Stimulated activated CD4-positive, alpha-beta T cell treated with anti-CD3 and anti-CD28 coated beads, TNF-alpha, amount 100 ng/mL, for 24 hours (primary cell): ENCODE measurements at places on chromosomes 6 and 20.

GRCh38 chr6:121600389-121601168 lies 165.1 kb downstream of the GJA1 start:
- no peak for DNase-seq

DNA sequence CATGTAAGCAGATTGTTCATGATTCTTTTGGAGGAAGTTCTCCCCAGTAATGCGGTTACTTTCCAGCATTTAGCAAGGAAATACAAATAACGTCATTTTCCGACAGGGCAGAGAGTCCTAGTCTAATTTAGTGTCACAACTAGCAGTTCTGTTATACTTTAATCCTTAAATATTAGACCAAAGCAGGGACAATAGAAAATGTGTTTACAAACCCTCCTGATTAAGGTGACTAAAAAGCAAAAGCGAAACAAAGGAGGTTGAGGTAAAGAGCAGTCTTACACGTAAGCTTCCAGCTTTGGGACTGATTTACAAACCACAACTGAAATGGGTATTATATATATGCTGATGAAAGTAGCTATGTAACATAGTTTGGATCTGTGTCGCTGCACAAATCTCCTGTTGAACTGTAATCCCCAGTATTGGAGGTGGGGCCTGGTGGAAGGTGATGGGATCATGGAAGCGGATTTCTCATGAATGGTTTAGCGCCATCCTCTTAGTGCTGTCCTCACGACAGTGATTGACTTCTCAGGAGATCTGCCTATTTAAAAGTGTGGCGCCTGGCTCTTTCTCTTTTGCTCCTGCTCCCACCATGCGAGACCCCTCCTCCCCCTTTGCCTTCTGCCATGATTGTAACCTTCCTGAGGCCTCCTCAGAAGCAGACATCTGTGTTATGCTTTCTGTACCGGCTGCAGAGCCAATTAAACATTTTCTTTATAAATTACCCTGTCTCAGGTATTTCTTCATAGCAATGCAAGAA lies 81.9 kb downstream of the PLCB1 start:
- DNase-seq = no peak

DNA sequence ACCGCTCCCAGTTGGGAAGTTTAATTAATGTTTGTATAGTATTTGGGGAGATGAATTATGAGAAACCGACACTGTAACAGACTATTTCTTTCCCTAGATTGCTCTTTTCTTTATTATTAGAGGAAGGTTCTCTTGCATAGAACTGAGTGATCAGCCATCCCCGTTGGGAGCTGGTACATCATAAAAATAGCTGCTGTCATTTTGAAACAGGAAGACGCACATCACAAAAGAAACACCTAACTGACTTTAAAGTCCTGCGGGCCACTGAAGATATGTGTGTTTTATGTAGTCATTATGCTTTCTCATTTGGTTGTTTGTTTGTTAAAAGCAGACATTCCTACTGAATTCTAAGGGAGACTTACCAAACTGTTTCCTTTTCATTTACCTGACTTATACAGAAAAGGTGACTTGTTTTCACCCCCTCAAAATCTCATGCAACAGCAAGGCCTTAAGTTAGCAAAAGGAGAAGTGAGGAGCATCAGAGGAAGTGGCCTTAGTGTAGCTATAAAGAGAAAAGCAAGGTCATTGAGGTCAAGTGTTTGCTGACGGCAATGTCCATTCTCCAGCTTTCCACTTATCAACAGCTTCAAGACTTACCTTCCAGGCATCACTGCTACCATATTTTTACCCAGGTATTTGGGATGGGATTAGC lies 91.0 kb downstream of the PKHD1 start:
- no peak for DNase-seq

GRCh38 chr6:42341771-42342553 lies 109.8 kb downstream of the TRERF1 start:
- DNase-seq = no peak

- DNase-seq = no peak
These were observed 52.2 kb upstream of the FAM83C start for GRCh38 chr20:35344354-35344837.

DNA sequence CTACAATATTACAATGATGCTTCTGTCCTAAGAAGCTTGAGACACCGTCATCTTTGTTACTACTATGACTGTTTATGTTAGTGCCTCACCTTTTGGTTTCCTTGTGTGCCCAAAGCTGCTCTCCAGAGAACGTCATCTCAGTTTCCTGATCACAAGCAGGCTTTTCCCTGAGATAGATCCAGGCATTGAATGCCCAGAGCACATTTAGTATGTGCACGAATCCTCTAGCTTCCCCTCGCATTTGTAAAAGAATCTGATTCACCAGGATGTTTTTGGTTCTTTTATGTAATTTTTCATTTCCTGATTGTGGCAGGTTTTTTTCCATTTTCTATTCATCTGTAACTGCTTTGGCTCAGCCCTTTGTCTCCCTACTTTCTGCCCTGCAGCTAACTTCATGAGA lies 100.2 kb upstream of the TMEM181 start:
- no peak for DNase-seq

- no peak for DNase-seq
These were observed 119.2 kb upstream of the CCN2 start for GRCh38 chr6:132070356-132070755.

GRCh38 chr6:74606582-74607071 lies 599.2 kb downstream of the COL12A1 start:
- DNase-seq = no peak

DNA sequence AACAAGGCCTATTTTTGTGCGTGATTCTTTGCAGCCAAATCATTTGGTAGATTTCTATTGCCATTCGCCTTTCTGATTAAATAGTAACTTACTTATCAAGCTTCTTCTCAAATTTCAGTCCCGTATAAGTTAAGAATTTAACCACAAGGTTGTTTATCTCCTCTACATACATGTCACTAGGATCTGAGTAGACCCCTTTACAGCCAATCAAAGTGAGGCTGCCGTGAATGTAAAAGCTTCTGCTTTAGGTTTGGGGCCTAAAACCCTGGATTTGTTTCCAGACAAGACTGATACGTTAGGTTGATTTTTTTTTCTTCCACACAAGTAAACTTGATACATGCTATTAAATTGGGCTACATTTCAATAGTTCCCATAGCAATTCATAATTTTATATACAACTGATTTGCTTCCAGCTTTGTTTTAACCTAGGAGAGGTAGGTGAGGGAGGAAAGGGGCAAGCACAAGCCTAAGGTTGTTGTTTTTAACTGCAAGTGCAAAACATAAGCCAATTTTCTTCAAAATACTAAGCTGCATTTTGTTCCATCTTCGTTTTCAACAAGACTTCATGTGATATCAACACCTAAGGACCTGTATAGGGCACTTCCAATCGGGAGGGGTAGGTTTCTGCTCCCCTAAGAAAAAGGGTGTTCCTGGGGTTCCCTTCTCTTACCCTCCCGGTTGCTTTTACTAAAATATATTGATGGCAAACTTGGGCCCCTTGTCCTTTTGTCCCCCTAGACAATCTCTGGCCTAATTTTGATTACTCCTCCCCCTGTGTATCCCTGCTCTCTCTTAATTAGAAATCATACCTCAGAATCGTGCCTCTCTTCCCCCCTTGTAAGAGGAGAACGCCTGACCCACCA lies 1.7 kb downstream of the RANBP9 start:
- no peak for DNase-seq

DNA sequence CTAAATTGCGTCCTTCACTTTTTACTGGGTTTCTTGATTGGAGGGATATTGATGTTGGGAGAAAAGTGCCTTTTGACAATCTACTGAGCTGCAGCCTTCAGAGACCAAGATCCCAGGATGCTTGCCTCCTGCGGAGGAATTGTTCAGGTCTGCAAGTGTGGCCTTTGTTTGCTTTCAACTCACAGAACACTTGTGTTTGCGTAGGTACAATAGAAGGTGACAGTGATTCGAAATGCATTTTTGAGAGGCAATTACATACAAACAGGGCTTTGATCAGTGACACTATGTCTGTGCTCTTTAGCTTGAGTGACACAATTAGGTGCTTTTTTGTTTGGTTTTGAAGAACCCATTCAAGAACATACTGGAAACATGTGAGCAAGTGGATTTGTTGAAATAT lies 600.6 kb downstream of the QKI start:
- DNase-seq = no peak

GRCh38 chr20:59320854-59321647 lies 20.6 kb downstream of the EDN3 start:
- DNase-seq = no peak

DNA sequence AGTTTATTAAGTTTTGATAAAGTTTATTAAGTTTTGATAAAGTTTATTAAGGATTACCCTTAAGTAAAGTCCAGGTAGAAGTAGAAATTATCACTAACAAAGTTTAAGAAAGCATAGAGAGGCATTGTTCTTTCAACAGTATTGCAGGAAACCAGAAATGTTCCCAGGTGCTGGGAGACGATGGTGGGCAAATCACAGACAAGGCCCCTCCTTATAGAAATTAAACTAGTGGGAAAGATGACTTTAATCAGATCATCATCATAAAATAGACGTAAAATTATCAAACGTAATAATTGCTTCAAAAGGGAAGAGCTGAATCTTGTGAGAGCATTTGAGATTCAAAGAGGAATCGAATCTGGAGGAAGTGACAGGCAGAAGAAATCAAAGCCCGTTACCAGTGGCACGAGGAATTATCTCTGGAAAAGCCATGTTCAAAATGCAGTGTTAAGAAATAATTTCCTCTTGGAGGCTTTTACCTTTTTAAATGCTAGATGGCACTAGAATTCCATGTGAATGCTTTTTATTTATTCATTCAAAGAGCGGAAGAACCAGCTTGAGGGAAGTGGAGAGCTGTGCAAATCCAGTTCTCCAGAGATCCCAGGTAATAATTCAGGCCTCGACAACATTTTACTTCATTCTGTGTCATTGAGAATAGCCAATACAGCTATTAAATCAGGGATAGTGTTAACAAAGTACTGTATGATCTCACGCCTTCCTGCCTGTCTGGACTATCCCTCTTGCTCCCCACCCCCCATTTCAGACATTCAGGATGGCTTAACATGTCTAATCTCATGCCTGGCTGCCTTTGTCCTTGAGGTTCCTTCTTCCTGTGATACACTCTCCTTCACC lies 1.0 kb upstream of the APMAP start:
- DNase-seq = no peak

- DNase-seq = no peak
These were observed 125.2 kb downstream of the PHACTR3 start for GRCh38 chr20:59729506-59729905.

- no peak for DNase-seq
These were observed 1.2 kb upstream of the PARD6B start for GRCh38 chr20:50729901-50730764.

DNA sequence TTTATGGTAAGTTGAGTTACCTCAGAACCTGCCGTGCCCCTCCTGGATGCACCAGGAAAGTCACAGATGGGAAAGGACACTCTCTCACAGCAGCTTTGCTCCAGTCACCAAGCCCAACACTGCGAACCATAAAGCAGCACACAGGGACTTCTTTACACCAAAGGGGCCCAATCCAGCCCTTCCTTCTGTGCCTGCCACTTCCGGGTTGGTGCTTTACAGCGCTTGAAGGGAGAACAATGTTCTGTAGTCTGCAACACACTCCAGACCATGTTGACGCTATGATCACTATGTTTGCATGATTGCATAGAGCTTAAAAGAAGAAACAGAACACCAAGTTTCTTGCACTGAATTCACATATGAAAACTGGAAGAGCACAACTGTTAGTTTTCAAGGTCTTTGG lies 57.1 kb downstream of the SERAC1 start:
- DNase-seq = no peak

GRCh38 chr20:2137552-2138201 lies 36.0 kb downstream of the STK35 start:
- DNase-seq = no peak

DNA sequence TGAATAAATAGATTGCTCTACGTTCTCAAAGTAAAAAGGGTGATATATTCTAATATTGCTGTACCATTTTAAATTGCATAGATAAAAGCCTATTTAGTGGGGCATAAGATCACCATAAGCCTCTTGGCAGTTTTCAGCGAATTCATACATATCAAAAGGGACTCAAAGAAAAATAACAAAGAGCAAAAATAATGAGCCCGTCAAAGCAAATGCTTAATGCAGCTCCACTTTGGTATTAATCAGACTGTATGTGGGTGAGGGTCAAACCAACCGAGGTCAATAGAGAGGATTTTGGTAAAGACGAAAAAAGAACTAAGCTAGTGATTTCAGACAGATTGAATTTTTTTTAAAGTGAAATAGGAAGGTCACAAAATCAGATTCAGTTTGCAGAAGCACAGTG lies 598.8 kb downstream of the GRIK2 start:
- DNase-seq = no peak

- no peak for DNase-seq
These were observed 62.4 kb downstream of the JAG1 start for GRCh38 chr20:10611357-10611756.
